ENCODE measurements at places on chromosomes 16 and 17.
A peak's percentile ranks its signal among the peaks of the same experiment; 100 is the strongest.

- no peak for DNase-seq
Observed at GRCh38 chr17:21352981-21353265, 23.2 kb upstream of the KCNJ12 start.

DNA sequence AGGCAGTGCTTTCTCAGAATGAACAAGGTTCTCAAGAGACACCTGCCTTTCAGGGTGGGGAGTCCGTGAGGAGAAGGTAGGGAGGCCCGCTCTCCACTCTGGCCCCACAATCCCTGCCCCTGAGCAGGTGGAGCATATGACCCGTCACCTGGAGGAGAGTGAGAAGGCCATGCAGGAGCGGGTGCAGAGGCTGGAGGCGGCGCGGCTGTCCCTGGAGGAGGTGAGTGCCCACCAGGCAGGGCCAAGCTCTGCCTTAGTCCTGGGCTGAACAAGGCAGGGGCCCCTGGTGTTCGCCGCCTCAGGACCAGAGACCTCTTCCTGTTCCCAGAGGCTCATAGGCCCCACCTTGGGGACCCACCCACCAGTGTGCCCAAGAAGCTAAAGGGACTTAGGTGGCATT, 2.5 kb upstream of the RAC3 start:
- no peak for DNase-seq

DNA sequence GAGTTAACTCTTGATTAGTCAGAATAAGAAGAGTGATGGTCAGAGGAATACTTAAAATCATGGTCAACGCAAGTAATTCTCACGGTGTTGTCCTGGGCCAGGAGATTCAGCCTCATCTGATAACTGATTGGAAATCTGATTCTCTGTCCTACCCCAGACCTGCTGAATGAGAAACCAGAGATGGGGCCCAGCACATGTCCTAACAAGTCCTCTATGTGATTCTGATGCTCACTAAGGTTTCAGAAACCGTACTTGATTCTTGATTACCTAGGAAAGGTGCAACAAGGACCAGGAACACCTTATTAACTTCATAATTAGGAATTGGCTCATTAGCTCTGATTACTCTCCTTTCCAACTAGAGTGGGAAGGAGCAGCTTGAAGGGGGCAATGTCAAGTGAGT, 44.5 kb downstream of the ANKFY1 start:
- no peak for DNase-seq

- no peak for DNase-seq
Observed at GRCh38 chr16:30740364-30741251, 7.6 kb upstream of the PHKG2 start.

DNA sequence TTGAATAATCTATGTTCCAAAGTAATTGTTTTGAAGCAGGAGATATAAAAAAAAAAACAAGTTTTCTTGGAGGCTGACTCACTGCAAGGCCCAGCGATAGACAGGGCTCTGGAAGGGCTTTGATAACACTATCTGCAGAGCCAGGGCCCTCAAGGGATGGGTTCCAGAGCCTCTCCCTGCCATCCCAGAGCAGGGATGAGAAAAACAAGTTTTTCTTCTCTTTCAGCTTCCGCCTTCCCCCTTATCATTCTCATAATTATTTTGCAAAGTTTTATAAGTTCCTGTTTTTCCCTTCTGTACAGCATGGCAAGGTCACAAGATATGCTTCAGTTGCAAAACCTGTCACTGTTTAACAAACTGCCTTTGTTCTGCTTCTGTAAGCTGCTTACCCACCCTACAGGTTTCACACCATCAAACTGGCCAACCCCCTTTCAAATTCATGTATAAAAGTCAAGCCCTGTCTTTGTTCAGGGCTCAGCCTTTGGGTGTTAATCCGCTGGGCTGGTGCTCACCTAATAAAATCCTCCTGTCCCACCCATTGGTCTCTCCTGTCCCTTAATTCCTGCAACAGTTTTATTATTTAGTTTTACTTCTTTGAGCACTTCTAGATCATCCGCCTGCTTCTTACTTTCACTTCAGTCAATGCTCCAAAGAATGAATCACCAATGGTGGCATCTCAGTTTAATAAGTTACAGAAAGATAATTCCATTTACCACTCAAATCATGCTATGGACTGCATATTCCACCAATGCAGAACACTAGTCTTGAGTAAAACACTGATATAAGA, 5.6 kb upstream of the THUMPD1 start:
- no peak for DNase-seq

DNA sequence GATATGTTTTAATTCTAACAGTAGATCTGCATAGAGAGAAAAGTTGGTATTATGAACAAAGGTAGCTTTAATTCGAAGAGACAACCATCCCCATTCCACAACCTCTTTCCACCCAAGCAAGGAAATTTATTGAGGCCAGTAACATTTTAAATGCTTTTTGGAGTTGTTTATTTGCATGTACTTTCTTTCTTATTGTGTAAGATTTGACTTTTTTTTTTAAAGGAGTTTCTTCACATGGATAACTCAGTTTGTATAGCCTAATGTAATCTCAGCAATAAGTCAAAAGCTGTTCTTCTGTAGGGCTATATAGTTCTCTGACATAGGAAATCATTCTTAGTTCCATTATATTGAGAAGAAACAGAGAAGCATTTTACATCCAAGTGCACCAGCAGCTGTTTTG, 163.3 kb downstream of the PRKCA start:
- DNase-seq, result no peak

DNA sequence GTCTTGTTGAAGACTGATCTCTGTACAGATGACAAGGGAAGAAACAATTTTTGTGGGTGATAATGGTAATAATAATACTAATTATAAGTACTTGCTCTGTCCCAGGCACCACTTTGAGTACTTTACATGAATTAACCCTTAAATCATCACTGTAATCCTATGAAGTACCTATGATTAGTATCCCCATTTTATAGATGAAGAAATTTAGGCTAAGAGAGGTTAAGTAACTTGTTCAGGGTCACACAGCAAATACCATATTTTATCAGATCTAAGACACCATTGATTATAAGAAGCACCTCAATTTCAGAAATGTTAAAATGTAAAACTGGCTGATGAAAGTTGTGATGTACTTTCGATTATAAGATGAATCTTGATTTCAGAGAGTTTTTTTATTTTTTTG, 18.6 kb downstream of the TADA2A start:
- no peak for DNase-seq

DNA sequence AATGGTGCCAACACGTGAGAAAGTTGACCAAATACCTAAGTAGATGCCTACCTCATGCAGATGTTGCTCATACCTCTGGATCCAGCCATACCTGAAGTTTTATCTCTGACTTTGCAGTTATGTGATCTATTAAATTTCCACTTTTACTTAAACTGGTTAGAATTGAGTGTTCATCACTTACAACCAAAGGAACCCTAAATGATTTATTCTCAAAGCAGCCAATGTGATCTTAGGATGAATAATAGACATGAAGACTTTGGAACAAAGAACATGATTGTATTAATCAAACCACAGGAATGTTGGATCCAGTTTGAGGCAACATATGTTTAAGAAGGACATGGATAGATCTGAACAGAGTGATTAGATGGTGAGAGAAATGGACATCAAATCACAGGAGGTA, 68.7 kb downstream of the IRX6 start:
- DNase-seq, result no peak

DNA sequence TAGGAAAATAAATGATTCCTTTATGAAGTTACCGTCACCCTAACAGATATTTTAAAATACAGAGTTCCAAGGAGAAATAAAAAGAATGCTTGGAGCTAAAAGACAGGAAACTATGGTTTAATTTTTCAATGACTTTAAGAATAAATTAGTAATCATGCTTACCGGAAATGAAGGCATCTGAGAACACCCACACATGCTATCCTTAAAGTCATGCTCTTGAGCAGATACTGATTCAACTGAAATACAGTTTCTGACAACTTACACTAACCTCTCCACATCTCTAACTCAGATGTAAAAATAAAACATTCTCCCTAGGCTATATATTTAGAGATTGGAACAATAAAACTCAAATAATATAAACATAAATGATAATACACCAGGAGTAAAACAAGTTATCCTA, 7.8 kb downstream of the PSMD12 start:
- DNase-seq, result no peak

GRCh38 chr16:86018487-86018886, 119.5 kb downstream of the IRF8 start:
- DNase-seq, result no peak

GRCh38 chr16:23539984-23540816, 16.9 kb downstream of the EARS2 start:
- DNase-seq, result no peak

DNA sequence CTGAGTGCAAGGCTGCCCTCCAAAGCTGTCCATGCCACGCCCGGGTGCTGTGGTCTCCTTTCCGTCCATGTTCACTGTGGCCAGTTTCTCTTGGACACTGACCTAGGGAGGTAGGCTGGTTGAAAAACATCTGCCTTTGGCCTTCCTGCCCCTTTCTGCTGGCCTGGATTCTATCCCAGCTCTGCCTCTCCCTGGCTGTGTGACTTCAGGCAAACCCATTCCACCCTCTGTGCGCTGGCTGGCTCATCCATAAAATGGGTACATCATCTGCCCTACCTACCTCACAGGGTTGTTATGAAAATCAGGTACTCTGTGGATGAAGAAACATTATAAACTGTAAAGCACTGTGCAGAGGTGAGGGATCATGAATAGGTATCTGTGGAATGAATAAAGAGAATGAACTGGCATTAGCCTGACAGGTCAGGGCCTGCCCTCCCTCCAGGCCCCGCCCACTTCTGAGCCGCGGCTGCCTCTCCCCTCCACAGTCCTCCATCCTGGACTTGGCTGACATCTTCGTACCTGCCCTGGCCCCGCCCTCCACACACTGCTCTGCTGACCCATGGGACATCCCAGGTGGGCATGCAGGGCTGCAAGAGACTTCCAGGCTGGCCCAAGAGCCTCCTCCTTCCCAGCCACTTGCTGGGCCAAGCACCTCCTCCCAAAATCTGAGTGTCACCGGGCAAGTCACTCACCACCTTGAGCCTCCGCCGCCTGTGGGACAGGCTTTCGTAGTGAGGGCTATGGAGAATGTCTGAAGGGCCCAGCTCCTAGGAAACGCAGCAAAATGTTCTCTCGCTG, 7.0 kb upstream of the SPATA20 start:
- DNase-seq, result no peak

GRCh38 chr17:59853168-59853918, 39.4 kb downstream of the TUBD1 start:
- DNase-seq, result peak; percentile 82

- no peak for DNase-seq
Observed at GRCh38 chr17:76734080-76734840, 2.9 kb downstream of the SRSF2 start.

DNA sequence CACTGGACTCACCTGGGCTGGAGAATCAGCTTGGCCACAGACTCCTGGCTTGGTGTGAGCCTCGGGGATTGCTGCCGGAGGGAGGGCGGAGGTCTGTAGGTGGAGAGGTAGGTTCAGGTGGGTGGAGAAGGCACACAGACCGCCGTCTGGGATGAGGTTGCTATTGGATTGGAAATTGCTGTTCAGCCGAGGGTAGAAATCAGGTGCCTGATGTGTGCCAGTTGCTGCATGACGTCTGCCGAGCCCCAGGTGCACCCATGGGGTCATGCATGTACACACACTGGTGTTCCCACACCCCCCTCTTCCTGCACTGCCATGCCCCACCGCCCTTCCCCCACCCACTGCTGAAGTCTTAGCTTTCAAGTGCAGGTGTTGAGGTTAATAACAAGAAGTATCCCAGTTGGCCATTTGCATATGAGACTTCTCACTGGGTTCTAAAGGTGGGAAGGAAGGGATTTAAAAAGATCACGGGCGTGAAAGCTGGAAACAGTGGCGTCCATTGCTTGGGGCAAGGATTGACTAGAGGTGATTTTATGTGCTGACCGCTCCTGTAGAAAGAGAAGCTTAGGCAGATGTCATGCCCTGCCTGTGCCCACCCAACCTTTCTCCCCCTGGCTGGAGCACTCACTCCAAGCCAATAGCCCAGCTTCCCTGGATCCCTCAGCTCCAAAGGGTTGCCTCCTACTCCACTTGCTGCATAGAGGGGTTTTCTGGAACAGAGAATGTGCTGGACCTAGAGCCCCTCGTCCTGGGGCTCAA, 193.6 kb downstream of the CCDC182 start:
- DNase-seq, result no peak

- no peak for DNase-seq
Observed at GRCh38 chr17:74212209-74212912, 1.0 kb upstream of the TTYH2 start.

DNA sequence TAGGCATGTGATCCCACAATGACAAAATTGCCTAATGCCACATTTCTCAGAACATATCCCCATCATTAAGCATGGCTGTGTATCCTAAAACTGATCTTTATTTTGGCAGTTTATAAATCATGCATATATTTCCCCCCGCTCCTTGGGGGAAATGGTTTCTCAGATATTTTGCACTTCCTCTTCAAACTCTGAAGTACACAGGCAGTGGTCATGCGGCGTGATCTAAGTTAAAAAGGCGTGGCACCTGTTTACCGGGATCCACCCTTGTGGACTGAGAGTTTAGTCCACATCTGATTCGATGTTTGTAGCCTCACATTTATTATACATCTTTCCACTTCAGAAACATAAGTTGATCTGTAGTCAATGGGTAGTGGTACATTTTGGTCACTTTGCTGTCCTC, 51.4 kb downstream of the USP10 start:
- DNase-seq, result no peak

GRCh38 chr17:62405451-62405850, 18.2 kb upstream of the METTL2A start:
- DNase-seq, result no peak

DNA sequence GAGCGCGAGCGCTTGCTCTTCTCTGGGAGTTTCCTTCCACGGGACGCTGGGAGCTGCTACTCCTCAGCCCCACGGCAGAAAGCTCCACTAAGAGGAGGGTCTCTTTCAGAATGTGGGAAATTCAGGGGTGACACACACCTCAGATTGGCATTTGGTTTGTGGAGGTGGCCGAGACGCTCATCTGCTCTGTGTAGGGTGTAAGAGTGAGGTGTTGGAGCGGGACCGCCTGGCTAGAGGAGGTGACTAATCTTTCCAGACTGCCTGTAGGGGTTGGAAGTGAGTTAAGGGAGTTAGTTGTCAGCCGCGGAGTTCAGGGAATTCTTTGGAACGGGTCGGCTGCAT, 735 bp downstream of the PSMD11 start:
- no peak for DNase-seq

DNA sequence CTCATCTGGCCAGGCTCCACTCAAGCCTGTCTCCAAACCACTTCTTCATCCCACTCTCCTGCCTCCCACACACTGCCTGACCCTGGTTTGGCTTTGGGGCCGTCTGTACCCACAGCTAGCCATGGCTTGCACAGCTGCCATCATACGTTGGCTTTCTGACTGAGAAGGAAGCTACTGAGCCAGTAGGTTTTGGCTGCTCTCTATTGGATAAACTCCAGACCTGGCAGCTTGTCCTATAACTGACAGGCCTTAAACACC, 3.9 kb downstream of the MIF4GD start:
- DNase-seq, result no peak

- no peak for DNase-seq
Observed at GRCh38 chr16:84893467-84893848, 73.7 kb downstream of the CRISPLD2 start.

- no peak for DNase-seq
Observed at GRCh38 chr17:33686171-33686570, 393.1 kb upstream of the ASIC2 start.
